ENCODE measurements at places on chromosomes 1 and 21.

DNA sequence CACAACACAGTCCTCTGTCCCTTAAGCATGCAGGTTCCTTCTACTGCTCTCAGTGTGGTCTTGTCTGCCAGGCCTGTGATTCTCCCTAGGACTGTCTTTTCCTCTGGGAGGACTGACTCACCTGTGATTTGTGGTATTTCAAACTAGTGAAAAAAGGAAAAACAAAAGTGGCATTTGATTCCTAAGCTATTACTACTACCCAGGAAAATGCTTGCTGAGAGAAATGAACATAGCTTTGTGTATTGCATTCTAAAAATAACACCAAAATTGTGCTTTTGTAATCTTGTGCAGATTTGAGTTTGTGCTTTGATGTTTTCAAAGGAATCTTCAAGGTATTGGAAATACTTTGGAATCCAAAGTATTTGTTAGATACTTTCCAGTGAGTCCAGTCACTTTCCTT, 57.0 kb downstream of the GPR161 start:
- no peak for DNase-seq

DNA sequence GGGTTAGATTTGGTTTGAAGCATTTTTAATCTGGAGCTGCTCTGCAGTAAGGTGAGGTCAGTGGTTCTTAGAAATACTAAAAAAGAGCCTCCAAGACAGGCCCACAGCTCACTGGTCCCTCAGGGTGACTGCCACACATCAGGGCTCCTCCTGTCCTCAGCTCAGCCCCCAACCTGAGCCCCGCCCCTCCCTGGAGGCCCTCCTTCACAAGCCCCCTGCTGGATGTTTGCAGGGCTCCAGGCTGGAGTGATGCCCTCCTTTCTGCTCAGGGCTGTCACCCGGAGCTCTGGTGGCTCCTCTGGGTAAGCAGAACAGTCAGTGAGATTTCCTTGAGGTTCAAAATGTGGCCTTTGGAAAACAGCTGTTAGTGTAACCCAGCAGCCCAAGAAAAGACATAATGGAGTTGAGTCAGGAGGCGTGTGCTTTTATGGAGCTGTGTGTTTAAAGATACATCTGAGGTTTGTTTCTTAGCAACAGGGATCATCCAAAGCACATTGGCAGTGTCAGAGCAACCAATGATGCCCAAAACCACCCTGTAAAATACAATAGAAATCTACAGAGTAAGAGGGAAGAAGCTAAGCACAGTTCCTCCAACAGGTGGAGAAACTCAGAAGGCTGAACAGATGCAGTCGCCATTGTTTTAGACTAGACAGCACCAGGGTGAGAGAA, 21.4 kb downstream of the STUM start:
- no peak for DNase-seq

GRCh38 chr1:244874974-244875579, 10.7 kb upstream of the HNRNPU start:
- no peak for DNase-seq

GRCh38 chr1:206967096-206967849, 3.0 kb downstream of the FCAMR start:
- no peak for DNase-seq

- no peak for DNase-seq
Measured at GRCh38 chr1:17606826-17607440, 67.4 kb downstream of the ARHGEF10L start.

DNA sequence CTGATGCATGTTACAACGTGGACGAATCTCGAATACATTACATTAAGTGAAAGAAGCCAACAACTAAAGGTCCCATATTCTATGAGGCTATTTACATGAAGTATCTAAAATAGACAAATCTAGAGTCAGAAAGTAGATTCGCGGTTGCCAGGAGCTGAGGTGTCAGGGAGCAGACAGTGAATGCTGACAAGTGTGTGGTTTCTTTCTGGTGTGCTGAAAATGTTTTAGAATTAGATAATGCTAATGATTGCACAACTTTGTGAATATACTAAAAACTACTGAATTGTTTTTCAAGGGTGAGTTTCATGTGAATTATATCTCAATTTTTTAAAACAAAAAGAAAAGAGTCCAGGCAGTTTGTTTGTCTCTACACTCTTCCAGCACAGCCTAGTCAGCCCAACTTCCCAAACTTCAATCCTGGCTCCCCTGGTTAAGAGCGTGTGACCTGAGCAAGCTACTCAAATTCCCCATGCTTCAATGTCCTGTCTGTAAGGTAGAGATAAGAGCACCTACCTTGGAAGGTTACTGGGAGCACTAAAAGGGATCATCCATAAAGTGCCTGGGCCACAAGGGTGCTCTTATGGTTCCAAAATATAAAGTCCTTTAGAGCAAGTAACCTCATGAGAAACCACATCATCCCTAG, 20.9 kb downstream of the HLCS start:
- no peak for DNase-seq

GRCh38 chr1:105608713-105609112, 1447.8 kb upstream of the PRMT6 start:
- DNase-seq = no peak

DNA sequence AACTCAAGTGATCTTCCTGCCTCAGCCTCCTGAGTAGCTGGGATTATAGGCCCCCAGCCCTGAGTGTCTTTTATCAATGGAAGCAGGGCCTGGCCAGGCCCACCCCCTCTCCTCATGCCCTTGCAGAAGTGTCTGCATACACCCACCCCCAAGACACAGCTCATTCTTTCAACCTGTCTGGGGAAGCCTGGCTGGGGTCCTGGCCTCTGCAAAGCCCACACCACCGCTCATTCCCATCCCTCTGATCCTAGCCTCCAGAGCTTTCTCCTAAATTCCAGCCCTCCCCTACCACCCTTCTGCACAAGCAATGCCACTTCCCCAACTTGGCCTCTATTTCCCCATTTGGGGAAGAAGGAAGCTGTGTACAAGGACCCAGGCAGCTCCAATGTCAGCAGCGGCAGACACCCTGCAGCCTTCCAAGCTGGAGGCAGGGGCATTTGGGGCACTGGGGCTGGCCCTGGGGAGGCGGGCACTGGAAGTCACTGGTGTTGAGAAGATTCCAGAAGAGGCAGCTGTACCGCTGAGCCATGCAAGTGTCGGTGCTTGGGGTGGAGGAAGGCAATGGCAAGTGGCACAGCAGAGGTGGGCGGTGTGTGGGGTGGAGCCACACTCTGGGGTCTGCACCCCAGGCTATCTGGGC, 33.7 kb upstream of the ARF1 start:
- DNase-seq = no peak

DNA sequence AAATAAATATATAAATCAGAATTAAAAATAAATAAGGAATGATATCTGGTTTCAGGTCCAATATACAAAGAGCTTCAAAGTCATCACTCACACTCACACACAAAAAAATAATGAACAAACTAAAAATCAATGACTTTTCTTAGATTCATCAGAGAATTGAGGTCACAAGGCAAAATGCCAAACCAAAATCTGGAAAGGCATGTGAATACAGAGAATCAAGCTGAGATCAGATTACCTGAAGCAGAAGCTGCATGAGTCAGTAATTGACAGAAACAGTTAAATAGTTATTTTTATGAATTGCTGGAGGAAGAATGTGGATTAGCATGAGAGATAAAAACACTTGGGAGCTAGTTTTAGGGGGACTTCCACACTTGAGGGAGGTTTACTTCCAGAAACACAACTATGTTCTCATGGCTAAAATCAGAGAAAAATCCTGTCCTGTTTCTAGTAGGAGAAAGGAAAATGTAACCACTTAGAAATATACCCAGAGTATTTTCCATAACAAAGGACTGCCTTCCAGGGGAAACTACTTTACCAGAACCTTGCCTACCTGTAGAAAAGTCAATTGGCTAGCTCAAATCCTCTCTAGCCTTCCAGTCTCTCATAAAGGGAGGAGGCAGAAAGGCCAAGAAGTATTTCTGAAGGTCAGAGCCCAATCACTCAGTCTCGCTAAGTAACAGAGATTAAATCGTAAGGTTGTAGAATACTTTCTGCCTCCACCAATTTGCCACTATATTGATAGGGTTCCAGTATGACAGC, 536.6 kb upstream of the NR5A2 start:
- no peak for DNase-seq

DNA sequence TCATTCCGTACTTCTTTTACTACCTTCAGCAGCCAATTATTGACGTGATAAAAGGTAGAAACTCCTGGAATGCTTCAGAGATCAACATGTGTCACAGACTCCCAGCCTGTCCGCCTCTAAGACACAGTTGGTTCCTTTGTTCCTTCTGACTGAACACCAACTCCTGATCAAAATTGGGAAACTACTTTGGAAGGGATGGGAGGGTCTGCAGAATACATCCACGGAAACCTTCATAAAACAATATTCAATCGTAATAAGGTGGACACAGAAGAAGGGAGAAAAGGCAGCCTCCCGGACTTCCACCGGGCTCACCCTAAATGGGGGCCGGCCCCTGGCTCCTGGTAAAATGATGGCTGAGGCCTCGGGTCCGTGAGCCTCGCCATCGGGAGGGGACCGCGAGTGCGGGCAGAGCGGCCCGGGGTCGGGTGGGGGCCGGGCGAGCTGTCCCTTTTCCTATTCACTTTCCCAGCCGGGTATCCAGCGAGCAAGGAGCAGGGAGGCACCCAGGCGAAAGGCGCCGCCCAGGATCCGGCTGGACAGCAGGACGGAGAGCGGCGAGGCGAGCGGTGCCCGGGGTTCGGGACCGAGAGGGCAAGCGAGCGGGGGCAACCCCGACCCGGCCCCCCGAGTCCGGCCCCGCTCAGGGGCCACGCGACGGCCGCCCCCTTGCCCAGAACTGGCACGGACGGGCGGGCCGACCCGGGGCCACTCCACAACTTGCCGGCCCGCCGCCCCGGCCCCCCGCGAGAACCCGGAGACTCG, 805 bp downstream of the NRIP1 start:
- DNase-seq = no peak

- DNase-seq = no peak
Measured at GRCh38 chr1:185154912-185155513, 1.7 kb downstream of the TRMT1L start.

- DNase-seq = no peak
Measured at GRCh38 chr1:176177764-176178163, 29.3 kb downstream of the COP1 start.

GRCh38 chr1:200038981-200039848, 11.7 kb downstream of the NR5A2 start:
- DNase-seq = no peak

GRCh38 chr1:69929308-69930057, 275.9 kb downstream of the LRRC40 start:
- no peak for DNase-seq

DNA sequence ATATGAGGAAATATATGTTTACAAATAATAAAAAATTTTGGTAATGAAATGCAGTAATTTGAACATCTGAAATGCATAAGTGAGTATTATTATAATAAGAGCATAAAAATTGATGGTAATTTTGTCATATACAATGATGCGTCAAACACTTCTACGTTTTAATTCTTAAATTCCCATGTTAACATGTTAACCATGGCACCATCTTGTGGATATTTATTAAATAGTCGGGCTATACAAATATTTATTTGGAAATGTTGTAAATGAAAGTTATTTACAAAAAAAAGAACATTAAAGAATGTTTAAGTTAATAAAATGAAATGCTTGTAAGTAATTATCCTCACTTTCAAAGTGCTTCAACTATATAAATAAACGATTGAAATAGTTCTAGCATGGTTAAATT, 57.2 kb upstream of the C1orf185 start:
- DNase-seq = no peak

- no peak for DNase-seq
Measured at GRCh38 chr1:82391712-82392111, 591.0 kb downstream of the ADGRL2 start.

DNA sequence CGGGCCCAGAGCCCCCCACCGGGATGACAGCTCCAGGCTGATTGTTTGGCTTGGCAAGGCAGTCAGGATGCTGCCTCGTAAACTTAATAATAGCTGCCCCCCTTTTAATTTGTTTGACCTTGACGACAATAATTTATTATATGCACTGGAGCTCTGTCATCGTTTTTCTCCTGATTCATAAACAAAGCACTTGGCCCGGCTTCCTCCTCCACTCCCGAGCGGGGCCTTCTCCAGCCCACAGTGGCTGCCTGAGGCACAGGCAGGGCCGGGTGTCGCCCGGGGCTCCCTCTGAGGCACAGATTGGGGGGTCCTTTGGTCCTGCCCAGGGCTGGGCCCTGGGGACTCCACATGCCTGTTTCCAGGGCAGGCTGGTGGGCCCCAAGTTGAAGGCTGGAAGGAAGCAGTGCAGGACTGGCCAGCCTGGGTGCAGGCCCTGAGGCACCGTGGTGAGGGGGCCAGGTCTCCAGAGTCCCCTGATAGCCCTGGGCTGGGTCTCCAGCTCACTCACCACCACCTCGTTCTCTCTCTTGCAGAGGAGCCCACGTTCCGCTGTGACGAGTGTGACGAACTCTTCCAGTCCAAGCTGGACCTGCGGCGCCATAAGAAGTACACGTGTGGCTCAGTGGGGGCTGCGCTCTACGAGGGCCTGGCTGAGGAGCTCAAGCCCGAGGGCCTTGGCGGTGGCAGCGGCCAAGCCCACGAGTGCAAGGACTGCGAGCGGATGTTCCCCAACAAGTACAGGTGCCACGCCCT, 52.0 kb upstream of the ARHGEF16 start:
- no peak for DNase-seq

GRCh38 chr21:46082713-46082962, 15.3 kb upstream of the COL6A2 start:
- no peak for DNase-seq

GRCh38 chr1:58709540-58710175, 9.8 kb upstream of the MYSM1 start:
- DNase-seq = no peak

All from stimulated activated CD8-positive, alpha-beta memory T cell treated with anti-CD3 and anti-CD28 coated beads, Interleukin-7, amount 100 ng/mL, for 1 hour (primary cell).